ENCODE measurements at places on chromosomes 5 and 9.

- DNase-seq: no peak
Observed at GRCh38 chr5:63055421-63055820, 476.8 kb downstream of the LRRC70 start.

GRCh38 chr9:23779220-23779619 is 46.8 kb downstream of the ELAVL2 start:
- DNase-seq: no peak

GRCh38 chr5:86974955-86975354 is 292.7 kb upstream of the RASA1 start:
- no peak for DNase-seq

GRCh38 chr5:89855417-89855816 is 554.1 kb downstream of the CETN3 start:
- DNase-seq: no peak

- DNase-seq: no peak
Observed at GRCh38 chr9:15717290-15717967, 164.6 kb downstream of the CCDC171 start.

DNA sequence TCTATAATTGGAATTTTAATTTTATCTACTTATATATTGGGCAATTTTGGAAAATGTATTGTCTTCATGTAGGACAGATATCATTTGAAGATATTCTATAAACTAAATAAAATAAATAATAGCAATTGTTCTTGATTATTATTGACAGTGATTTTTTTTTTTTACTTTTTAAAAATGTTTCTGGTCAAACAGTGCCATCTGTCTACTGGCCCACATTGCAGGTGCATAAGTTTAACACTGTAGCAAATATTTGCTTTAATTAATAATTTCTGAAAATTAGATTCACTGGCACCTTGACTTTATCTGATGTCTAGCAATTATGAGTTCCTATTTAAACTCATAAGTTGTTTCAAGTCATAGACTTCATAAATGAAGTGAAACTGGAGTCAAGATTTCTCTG is 41.1 kb upstream of the ISOC1 start:
- no peak for DNase-seq

All from dorsolateral prefrontal cortex (tissue), 122 donors.